T-helper 17 cell (primary cell): ENCODE measurements at places on chromosomes 12 and 14.

- no peak for DNase-seq
Measured at GRCh38 chr12:84508851-84509260, 403.7 kb downstream of the SLC6A15 start.

GRCh38 chr14:76713121-76713520 is 48.1 kb upstream of the VASH1 start:
- no peak for DNase-seq

DNA sequence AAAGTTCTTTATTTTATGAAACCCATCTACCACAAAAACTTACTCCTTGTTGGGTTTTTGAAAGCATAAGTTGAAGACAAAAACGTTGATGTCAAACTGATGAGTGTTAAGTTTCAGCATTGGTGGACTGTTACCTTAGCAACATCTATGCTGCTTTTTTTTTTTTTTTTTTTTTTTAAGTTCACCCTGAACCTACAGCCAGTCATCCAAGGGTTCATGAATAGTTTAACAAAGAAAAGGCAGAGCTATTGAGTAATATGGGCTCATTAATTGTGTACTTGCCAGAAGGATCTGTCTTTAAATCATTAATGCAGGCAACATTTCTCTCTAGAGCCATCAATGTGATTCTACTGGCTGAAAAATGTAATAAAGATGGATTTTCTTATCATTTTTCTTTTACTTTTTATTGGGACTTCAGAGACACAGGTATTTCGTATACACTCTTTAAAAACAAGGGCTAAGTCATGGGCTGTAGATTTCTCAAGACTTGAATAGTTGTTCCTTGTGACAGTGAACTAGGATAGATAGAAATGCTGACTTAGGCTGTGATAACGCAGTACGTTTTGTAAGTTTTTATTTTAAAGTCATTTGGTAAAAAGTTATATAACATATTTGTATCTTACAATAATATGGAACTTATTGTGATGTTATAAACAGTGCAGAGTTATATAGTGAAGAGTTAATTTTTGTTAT is at the start of gene PTPRQ:
Gene PTPRQ, plus strand, starts transcription at position 262 of the 693 bp plus-strand sequence. Its CDS starts 111 bp downstream, at position 373.
- DNase-seq = no peak

DNA sequence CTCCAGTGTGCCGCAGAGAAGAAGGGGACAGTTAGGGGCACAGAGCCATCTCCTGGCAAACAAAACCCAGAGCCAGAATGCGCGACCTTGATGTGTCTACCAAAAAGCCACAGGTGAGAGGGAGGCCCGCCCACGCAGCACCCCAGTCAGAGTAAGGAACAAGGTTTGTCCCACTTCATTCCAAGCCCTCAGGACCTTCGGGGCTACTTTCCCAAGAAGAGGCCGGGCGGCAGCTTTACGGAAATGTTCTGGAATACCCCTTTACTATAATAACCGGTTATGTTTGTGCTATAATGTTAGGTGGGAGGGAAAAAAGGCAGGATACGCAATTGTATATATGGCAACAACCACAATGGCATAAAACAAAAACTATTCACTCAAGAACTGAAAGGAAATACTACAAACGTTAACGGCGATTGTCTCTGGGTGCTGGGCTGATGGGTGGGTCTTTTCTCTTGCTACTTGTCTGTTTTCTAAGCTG is 12.3 kb downstream of the CCDC88C start:
- DNase-seq = peak; percentile 57

- DNase-seq = no peak
Measured at GRCh38 chr12:65464930-65465329, 186.4 kb downstream of the MSRB3 start.

DNA sequence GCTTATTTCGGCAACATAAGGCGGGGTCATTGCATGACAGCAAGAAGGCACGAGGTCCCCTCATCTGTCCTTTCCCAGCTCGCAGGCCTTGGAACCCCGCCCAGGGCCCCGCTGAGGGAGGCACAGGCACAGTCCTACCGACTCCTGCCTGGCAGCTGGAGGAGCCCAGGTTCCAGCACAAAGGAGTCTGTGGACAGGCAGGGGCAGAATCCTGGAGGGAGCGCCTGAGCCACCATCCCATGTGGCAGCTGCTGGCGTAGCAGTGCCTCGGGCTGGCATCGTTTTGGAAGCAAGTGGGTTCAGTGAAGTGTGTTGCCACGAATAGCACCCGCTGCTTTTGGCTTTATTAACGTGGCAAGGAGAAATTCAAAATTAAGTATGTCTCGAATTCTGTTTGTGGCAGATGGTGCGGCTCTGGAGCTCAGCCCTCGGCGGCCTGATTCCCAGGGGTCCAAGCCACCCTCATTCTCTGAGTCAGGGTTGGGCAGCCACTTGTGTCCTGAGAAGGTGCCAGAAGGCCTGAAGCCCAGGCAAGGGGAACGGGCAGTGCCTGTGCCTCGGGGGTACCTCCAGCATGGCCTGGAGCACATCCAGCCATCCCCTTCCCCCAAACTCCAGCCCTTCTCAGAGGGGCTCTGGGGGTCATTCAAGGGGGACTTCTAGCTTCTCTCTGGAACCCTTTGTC is 35.9 kb downstream of the SLC8B1 start:
- DNase-seq = no peak

DNA sequence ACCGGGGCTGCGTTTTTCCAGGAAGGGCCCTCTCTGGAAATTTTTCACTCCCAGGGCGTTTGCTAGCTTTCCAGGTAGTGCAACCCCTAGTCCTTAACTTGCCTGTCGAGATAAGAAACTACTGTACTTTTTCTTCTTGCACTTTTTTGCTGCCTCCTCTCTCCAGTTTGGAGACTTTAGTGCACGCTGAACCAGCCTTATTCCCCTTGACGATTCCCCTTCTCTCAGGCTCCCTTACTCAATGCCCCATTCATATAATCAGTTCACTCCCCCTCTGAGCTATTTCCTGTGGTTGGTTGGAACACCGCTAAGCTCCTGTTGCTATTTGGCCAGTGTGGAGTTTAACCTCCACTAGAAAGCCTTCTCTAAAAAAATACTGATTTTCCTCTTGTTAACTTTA is 682 bp downstream of the CREBL2 start:
- DNase-seq = no peak

GRCh38 chr12:26122061-26122680 is 2.7 kb downstream of the BHLHE41 start:
- DNase-seq = no peak

DNA sequence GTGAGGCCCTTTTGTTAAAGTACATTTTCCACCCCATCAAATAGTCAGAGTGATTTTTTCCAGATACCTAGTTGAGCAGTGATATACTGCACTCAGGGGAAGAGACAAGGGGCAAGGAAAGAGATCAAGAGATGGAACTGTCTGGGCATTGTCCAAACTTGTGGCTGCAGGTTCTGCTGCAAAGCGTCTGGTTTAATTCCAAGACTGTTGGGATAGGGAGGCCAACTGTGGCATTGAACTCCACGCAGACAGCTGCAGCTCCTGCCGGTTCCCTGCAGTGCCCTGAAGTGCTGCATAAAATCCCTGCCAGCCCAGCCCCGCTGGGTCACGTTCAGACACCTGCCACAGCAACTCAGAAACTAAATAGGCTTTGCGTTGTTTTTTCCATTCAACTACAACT is 30.5 kb downstream of the RPH3A start:
- no peak for DNase-seq

DNA sequence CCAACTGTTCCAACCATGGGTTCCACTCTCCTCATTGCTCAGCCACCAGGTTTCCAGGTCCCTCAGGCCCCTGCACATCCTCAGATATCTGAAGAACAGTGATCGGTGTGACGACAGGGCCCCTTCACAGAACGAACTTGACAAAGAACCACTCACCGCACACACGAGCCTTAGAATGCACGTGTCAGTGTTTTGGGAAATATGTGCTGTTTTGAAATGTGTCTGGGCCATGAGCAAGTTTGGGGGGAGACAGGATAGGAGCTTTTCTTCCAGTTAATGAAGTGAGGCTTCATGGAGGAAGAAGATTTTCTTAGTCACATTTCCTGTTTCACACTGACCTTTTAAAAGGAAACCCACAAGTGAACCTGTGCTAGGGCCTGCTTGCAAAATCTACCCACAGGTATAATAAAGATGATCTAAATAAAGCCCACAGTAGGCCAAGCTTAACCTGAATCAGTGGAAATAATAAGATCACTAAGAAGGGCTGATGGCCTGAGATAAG is 58.6 kb downstream of the ZFP36L1 start:
- no peak for DNase-seq

- DNase-seq = no peak
Measured at GRCh38 chr12:106133136-106134087, 5.3 kb downstream of the NUAK1 start.
